Activated T-cell treated with anti-CD3 and anti-CD28 coated beads for 48 hours (primary cell): ENCODE measurements at places on chromosomes 2 and 18.

DNA sequence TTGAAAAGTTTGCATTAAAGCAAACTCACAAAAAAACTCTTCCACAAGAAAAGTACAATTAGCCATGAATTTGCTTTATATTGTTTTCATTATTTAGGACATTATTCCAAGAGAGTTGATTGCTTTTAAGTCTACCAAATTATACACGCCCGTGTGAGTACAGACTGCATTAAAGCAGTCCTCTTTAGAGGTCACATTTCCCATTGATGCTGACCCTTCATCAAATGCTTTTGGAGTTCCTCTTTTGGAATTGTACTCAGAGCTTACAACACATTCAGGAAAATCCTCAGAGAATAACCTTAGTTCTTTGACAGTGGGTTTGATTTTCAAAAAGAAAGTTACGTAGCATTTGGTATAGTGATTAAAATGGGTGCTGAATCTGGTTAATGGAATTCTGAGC, 256.1 kb downstream of the CDH2 start:
- DNase-seq = no peak

DNA sequence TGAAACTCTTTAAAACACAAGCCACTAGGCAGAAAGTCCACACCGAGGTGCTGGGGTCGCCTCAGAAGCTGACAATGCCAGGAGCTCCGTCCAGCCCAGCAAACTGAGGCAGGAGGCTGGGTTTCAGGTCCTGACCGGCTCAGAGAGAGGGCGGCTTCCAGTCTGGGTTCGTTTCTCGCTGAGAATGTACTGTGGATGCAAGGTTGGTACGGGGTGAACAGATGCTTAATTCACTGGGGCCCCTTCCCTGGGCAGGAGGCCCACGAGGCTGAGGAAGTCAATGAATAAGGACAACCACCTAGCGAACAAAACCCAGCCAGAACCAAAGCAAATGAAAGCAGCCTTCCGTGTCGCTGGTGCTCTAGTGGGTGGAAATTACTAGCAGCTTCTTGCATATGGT, 142.0 kb downstream of the RTP5 start:
- no peak for DNase-seq

DNA sequence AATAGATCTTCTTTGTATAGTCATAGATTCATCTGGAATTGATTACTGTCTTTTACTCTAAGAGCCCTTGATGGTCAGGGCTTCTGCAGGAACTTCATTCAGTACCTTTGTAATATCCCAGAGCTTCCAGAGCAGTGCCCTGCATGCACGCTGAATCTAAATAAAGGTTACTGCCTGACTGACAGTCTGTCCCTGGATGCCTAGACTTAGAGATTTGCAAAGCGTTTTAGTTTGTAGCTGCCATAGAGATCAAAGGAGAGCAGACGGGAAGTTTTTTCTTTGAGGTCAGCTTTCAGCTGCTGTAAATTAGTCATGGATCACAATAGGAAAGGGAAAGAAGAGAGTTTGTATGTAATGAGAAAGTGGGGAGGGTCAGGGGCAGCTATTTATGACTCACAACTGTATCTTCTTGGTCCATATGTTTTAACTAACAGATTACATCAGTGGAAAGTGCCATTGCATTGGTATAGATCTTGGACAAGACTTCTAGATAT, 45.2 kb upstream of the NYAP2 start:
- no peak for DNase-seq

DNA sequence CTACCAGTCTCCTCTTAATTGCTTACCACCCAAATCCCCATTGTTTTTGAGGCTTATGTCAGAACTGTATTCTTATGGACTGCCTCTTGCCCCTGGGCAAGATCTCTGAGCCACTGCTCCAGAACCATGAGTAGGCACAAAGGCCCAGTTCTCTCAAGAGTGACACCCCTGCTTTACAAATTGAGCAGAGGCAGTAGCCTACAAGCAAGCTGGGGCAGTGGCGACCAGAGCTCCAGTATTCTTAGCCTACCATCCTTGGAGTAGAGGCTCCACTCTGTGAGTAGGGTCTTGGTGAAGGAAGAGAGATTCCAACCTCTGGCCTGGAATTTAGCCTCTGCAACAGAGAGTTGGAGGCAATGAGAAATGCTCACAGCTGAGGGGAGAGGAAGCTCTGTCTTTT, 36.5 kb downstream of the WDR75 start:
- DNase-seq = no peak
